ENCODE measurements at places on chromosomes 3 and 15. TPM values are rescaled to one million over a fixed set of nuclear protein-coding genes. Genes with fewer than 3 reads are reported as not detected.

DNA sequence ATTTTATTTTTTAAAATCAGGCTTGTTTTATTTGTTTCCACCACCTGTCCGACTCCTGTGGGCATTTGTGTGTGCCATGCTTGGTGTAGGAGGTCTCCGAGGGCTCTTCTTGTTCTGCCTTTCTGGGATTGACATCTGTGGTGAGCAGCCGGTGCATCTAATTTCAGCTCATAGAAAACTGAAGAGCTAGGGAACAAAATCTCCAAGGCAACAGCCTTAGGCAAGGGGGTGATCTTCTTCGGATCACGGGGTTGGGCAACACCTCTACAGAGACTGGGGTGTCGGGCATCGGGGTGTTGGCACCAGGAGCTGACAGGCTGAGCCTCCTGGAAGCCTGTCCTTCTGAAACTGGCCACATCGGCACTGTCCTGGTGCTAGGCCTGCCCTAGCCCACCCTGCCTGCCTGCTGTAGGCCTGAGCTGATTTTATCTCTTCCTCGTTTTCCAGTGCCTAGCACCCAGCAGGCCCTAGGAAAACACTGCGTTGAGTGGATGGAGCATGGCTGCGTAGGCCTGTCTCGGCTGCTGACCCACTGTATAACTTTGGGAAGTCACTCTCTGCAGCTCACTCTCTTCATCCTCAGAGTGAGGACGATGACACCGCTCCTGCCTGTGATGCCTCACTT lies 10.3 kb downstream of the CHCHD6 start:
- H3K4me1 ChIP-seq: no peaks in the 10 kb centered on the region
- no peaks in the 10 kb centered on the region for H3K36me3 ChIP-seq
- H3K4me3 ChIP-seq: no peak overlapping the region
- H3K27me3 ChIP-seq: no peaks in the 10 kb centered on the region
- no peak overlapping the region for H3K27ac ChIP-seq

Gene HRH1
- 1.6 TPM for total RNA-seq

GRCh38 chr3:7789324-7789723 lies 712.3 kb upstream of the LMCD1 start:
- no peaks in the 10 kb centered on the region for H3K4me1 ChIP-seq
- no peak overlapping the region for H3K4me3 ChIP-seq
- H3K36me3 ChIP-seq: no peaks in the 10 kb centered on the region
- no peak overlapping the region for H3K27ac ChIP-seq

DNA sequence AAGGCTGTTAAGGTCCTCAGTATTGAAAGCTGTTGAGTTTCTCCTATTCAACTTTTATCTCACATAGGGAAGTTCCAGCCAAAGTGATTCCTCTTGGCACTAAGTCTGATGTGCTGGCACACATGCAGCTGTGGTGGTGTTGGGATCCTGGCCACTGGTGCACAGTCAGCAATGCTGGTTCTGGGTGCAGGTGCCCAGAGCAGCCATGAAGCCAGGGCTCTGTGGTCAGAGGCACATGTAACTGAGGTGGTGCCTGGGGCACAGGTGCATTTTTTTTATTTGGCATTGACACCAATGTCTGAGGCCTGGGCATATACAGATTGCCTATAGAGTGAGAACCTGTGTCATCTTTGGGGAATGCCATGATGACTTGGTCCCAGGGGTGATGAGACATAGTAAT lies 271.4 kb downstream of the POLQ start:
- H3K27me3 ChIP-seq: no peaks in the 10 kb centered on the region
- no peak overlapping the region for H3K27ac ChIP-seq
- no peaks in the 10 kb centered on the region for H3K36me3 ChIP-seq
- no peak overlapping the region for H3K4me3 ChIP-seq
- H3K4me1 ChIP-seq: no peaks in the 10 kb centered on the region

DNA sequence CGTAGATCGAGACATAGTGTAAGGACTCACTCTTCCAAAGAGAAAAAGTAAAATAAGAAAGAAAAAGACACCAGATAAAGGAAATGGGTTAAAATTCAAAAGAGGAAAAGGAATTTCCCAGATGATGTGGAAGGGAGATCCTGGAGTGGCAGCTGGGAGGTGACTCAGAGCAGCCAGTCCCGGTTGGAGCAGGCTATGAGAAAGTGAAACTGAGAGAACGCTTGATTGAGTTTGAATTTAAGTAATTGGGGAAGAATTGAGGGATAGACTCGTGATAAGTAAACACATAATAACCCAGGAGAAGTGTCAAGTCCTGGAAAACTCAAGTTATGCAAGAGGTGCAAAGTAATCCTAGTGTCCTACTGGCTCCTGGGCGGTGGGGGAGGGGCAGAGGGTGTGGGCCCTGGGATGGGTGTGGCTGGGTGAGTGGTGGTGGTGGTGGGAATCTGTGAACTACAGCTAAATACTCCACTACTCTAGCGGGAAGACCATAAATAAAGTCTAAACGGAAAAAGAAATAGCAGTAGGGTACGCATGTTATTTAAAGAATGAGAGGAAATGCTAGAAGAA lies 1.2 kb downstream of the PRR20G start:
- no peaks in the 10 kb centered on the region for H3K4me1 ChIP-seq
- no peaks in the 10 kb centered on the region for H3K36me3 ChIP-seq
- H3K27me3 ChIP-seq: no peaks in the 10 kb centered on the region
- H3K27ac ChIP-seq: no peak overlapping the region
- DNase-seq: no peak
- H3K4me3 ChIP-seq: no peak overlapping the region

DNA sequence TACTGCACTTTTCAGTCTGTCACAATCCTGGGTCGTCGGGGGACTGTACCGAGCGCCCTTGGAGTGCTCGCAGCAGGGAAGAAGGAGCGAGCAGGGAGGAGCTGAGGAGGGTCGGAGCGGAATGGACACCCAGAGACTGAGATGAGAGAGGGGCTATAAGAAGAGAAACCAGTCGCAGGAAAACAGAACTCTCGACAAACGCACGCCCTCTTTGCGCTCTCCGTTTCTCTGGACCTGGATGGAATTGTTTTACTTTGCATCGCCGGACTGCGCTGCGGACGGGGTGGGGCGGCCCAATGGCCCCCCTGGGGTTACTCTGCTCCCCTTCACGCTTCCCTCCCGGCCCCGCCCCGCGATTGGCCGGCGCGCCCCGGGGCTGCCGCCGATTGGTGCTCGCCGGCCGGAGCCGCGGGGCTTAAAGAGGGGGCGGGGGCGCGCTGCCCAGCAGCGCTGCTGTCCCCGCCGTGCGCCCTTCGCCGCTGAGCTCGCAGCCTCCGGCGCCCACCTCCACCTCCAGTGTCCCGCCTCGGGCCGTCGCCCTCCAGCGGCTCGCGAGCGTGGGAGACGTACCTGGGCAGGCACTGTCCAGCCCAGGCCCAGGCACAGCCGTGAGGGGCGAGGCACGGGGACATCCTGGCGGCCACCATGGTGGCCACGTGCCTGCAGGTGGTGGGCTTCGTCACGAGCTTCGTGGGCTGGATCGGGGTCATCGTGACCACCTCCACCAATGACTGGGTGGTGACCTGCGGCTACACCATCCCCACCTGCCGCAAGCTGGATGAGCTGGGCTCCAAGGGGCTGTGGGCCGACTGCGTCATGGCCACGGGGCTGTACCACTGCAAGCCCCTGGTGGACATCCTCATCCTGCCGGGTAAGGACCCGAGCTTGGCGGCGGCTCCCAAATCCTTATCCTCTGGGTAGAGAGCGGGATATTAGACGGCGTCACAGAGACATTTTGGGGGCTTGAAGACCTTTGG lies at the start of gene CLDN11:
TSS of gene CLDN11 (plus strand) at position 447 of the 977 bp plus-strand sequence. CDS start at position 646, 199 bp downstream.
- no peaks in the 10 kb centered on the region for H3K4me1 ChIP-seq
- H3K27ac ChIP-seq: no peak within 1 kb of the TSS
- DNase-seq: no peak
- no peaks in the 10 kb centered on the region for H3K36me3 ChIP-seq

Gene WDR93
- total RNA-seq: 0.16 TPM

Gene PRR23E
- total RNA-seq: not detected

DNA sequence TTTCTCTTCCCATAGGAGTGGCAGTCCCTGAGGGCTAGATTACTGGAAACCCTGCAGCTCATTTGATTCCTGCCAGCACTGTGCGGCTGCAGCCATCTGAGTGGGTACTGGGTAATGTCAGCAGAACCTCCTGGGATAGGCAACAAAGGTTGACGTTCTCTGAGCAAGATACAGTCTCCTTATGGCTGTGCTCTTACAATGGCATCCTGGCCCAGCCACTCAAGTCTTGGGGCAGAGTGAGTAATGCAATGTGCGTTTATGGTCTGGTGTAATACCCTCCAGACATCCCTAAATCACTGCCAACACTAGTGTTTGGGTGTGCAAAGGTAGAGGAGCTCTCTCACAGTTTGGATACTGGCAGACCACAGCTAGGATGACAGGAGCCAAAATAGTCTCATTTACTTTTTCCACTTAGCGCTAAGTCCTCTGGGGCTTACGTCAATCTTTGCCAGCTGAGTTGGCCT lies 775.8 kb downstream of the ZNF385D start:
- no peak for DNase-seq
- H3K27me3 ChIP-seq: no peaks in the 10 kb centered on the region
- H3K27ac ChIP-seq: no peak overlapping the region
- H3K4me3 ChIP-seq: no peak overlapping the region
- no peaks in the 10 kb centered on the region for H3K4me1 ChIP-seq

DNA sequence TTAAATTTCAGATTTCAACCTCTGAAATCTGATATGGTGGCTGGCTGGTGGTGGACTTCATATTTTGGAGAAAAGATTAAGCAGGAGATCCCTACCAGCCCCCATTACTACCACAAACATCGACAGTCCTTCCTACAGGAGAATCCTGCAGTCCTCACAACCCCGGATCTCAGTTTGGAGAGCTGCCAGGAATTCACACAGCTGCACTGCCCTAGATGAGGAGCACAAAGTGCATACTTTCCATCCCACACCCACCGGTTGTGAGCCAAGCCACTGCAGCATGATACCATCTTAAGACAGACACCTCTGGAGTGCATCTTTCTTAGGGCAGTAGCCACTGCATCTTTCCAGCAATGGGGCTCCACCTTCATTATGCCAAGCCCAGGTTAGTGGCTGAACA lies 185.5 kb upstream of the GPR149 start:
- no peaks in the 10 kb centered on the region for H3K4me1 ChIP-seq
- H3K4me3 ChIP-seq: no peak overlapping the region
- no peaks in the 10 kb centered on the region for H3K36me3 ChIP-seq
- DNase-seq: no peak

- H3K27ac ChIP-seq: no peak overlapping the region
- H3K4me1 ChIP-seq: peaks cover 12% of the 10 kb centered on the region
- H3K27me3 ChIP-seq: no peaks in the 10 kb centered on the region
- no peak overlapping the region for H3K4me3 ChIP-seq
Observed at GRCh38 chr3:4845882-4846281, 133.4 kb upstream of the BHLHE40 start.

GRCh38 chr3:135137296-135137695 lies 342.2 kb downstream of the EPHB1 start:
- no peaks in the 10 kb centered on the region for H3K27me3 ChIP-seq
- DNase-seq: no peak
- no peak overlapping the region for H3K27ac ChIP-seq
- no peak overlapping the region for H3K4me3 ChIP-seq

GRCh38 chr3:109269577-109270275 lies 46.6 kb downstream of the DPPA2 start:
- H3K4me1 ChIP-seq: no peaks in the 10 kb centered on the region
- DNase-seq: no peak
- H3K4me3 ChIP-seq: no peak overlapping the region
- no peaks in the 10 kb centered on the region for H3K36me3 ChIP-seq

Gene HES1
- total RNA-seq: 128 TPM

DNA sequence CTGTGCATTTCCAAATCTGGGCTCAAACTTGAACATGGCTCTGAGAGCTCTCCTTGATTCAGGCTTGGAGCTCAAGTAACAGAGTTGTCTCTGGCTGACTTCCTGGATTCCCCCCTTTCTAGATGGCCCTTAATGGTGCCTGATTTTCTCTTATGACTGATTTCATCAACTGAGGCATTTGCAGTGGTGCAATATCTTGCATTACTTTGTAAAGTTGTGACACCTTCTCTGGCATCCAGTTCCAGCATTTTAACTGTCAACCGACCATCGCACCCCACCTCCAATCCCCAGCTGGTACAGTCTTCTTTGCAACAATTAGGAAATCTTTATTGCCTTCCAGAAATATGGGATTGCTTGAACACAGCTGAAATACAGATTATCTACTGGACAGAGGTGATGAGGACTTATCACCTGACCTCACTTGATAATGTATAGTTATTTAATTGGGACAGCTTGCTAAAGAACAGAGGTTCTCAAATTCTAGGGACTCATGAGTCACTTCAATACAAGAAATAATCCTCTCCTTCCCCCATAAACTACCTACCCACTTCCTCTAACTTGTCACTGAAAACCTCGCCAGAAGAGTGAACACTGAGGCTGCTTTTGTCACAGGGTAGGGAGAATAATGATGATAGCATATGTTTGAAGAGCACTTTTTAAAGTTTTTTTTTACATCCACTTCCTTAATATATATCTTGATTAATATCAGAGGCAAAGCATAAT lies 41.8 kb downstream of the FILIP1L start:
- no peaks in the 10 kb centered on the region for H3K27me3 ChIP-seq
- H3K4me3 ChIP-seq: no peak overlapping the region
- H3K36me3 ChIP-seq: no peaks in the 10 kb centered on the region
- no peak for DNase-seq
- no peak overlapping the region for H3K27ac ChIP-seq

DNA sequence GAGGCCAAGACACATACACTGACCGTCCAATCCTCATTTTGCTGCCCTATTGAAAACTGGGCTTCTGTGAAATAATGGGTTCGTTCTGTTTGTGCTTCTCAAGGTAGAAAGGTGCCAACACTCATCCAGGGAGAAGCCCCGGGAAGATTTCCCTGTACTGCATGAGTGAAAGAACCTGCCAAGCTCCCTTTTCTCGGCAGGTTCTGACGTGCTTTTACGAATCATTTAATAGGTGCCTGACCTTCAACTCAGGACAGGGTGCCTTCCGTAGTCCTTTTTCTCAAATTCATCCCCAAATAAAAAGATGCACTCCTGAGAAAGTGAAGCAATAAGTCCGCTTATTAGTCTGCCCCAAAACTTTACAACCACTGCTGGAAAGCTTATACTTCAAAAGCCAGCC lies 64.2 kb downstream of the B3GNT5 start:
- H3K4me3 ChIP-seq: no peak overlapping the region
- H3K36me3 ChIP-seq: no peaks in the 10 kb centered on the region
- H3K27me3 ChIP-seq: no peaks in the 10 kb centered on the region
- DNase-seq: no peak

GRCh38 chr15:79105141-79105540 lies 14.6 kb upstream of the RASGRF1 start:
- H3K4me1 ChIP-seq: no peaks in the 10 kb centered on the region
- no peaks in the 10 kb centered on the region for H3K27me3 ChIP-seq
- no peak for DNase-seq
- no peaks in the 10 kb centered on the region for H3K36me3 ChIP-seq

All from Caco-2 (cell line).